ENCODE measurements at places on chromosomes 4 and X.

DNA sequence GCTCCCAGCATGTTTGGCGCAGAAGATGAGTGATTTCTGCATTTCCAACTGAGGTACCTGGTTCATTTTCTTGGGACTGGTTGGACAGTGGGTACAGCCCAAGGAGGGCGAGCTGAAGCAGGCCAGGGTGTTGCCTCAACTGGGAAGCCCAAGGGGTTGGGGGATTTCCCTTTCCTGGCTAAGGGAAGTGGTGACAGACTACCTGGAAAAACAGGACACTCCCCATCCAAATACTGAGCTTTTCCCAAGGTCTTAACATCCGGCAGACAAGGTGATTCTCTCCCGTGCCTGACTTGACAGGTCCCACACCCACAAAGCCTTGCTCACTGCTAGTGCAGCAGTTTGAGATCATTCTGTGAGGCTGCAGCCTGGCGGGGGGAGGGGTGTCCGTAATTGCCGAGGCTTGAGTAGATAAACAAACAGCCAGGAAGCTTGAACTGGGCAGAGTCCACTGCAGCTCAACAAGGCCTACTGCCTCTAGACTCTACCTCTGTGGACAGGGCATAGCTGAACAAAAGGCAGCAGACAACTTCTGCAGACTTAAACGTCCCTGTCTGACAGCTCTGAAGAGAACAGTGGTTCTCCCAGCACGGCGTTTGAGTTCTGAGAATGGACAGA lies 307.7 kb upstream of the ARSJ start:
- no peak for DNase-seq

GRCh38 chr4:134147941-134148340 lies 53.6 kb downstream of the PABPC4L start:
- DNase-seq = no peak

- DNase-seq = no peak
These were observed 24.2 kb downstream of the ATP5ME start for GRCh38 chr4:649751-650310.

DNA sequence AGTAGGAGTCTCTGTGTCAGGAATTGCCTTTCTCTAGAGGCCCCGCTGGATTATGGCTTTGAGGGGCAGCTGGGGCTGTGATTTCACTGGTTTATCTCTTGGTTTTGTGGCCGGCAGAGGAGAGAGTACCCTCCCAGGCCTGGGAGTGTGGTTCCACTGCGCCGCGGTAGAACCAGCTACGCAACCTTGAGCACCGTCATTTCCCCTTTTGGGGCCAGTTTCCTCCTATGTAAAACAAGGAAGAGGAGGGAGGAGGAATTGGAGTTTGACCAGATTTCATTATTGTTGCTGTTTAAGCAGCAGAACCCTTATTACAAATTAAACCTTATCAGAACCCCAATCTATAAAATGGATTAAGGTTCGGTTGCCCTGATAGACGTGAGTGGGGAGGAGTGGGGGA lies 4.4 kb downstream of the SOX3 start:
- DNase-seq = no peak

- no peak for DNase-seq
These were observed 322.1 kb upstream of the ARX start for GRCh38 chrX:25337841-25338240.

- DNase-seq = no peak
These were observed 279.2 kb downstream of the NR3C2 start for GRCh38 chr4:148162991-148163390.

Measured in keratinocyte (primary cell).